Mammary epithelial cell (primary cell): ENCODE measurements at places on chromosomes 2 and 18.

DNA sequence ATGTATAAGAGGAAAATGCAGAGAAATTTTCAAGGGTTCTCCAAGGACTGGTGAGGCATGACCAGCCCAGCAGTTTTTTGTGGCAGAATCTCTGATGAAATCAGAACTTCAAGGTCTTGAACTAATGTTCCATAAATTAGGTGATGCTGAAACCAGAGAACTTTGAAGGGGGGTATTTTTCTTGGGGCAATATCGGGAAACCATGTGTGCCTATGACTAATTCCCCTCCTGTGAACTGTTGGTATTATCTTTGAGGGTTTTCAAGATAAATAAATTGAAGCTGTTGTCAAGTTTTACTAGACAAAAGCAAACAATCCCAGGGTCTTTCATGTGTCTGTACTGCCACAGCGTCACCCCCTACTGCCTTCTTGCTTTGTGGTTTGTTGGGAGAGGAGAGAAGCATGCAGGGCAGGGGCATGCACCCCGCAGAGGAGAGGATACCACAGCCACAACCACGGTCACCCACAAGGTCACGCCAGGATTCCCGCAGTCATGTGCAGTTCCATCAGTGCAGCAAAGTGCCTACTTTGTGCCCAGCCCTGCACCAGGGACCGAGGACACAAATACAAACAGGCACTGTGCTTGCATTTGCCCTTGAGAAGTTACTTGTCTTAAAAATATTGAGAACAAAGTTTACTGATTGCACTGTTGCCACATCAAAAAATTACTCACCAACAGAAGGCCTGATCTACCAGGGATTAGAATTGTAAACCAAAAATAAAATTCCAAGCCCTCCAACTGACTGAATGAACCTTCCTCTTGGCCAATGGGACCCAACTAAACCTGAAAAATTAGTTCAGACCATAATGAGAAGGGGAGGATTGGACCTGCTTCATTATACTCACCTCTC, 413.3 kb upstream of the TRIB2 start:
- no peak for DNase-seq

DNA sequence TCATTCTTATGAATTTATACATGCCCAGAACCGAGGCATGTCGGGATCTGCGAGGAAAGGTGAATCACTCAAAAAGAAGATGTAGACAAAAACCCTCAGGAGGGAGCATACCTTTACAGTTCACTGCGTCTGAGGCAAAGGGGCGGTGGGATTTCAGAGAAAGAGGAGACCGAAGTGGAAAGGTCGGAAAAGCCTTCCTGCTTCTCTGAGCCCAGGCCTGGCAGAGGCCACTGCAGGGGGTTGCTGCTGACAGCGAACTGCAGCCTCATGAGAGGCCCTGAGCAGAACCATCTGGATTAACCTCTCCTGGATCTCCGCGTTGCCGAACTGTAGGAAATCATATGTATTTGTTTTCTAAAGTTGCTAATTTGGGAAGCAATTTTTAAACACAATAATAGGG, 713.1 kb upstream of the SOX11 start:
- DNase-seq = no peak

DNA sequence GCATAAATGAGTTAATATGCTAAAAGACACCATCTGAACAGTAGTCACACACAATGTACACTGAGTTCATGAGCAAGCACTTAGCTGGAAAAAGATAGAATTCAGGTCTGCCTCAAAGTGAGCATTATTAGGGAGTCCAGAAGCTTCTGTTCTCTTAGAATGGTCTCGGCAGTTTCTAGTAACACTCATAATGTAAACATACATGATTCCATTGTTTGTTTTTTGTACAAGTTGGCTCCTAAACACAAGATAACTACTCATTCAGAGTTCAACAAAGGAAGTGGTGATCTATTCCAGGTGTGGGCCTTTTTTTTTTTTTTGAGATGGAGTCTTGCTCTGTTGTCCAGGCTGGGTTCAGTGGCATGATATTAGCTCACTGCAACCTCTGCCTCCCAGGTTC, 66.2 kb downstream of the ESCO1 start:
- no peak for DNase-seq

DNA sequence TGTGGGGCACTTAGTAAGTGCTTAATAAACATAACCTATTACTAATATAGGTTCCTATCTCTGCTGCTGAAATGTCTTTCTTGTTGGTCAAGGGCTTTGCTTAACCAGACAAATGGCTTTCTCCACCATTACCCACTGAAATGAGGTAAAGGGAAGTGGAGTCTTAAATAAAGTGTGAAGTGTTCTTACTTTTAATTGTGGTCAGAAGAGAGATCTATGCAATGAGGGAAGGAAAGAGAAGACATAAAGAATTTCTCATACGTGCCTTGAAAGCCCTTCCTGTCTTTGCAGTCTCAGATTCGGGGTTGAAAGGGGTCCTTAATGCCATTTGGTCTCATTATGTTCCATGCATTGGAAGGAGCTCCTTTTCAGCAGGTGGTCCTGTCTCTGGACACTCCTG, 6.9 kb upstream of the CXCR4 start:
- DNase-seq = no peak

GRCh38 chr18:7334973-7335568, 104.2 kb downstream of the LRRC30 start:
- DNase-seq = no peak

DNA sequence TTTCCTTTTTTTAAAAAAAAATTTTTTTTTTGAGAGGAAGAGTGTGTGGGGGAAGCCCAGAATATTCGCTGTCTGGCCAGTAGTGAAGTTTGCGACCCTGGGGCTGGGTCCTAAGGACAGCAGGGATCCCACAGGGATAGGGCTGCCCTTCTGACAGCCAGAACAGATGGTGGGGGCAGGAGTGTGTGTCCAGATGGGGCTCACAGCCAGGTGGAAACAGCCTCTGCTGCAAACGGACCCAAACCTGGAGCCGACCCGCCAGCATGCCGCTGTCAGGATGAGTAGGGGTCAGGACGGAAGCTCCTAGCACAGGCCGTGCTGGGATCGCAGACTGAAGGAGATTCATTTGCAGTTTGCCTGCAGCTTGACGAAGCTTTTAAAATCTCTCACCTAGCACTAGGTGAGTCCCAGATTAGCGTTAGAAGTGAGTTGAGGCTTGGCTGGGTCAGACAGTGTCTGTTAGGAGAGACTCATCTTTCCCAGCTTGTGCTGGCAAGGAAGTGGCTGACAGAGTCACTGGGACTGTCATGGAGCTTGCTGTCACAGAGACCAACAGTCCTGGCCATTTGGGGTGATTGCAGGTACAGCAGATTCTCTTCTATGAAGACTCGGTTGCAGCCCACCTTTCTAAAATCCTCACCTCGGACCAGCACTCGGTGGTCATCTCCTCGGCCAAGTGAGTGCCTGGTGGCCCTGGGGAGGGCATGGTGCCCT, 93.4 kb downstream of the DGKD start:
- DNase-seq = no peak

GRCh38 chr2:154452471-154452870, 246.0 kb upstream of the KCNJ3 start:
- DNase-seq = no peak
